ENCODE measurements at places on chromosomes 7 and 10.

DNA sequence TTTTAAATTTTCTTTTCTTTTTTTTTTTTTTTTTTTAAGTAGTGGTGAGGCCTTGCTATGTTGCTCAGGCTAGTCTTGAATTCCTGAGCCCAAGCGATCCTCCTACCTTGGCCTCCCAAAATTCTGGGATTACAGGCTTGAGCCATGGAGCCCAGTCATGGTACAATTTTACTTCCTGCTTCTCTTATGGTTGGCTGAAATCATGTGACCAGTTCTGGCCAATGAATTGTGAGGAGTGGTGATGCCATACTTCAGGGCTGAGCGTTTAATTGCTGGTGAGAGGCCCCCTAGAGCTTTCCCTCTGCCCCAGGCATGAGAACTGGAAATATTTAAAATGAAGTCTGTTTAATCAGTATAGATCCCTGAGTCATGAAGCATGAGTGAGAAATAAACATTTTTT lies 22.2 kb upstream of the BAIAP2L1 start:
- DNase-seq: peak; percentile 56

DNA sequence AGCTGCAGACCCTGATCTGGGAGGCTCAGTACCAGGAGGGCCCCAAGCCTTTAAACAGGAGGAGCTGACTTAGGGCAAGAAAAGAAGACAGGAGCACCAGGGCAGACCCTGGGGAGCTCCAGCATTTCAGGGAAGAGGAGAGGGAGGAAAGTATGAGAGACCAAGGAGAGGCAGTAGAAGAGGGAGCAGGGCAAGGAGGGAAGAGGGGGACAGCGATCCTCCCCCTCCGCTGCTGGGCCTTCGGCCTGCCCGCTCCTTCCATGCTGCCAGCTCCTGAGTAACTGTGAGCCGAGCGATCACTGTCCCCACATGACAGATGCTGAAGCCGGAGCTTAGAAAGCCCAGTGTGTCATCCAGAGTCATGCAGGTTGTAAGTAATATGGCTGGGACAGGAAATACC lies 65.9 kb downstream of the ALOX5 start:
- no peak for DNase-seq

- no peak for DNase-seq
Observed at GRCh38 chr7:73648593-73649332, 18.9 kb upstream of the VPS37D start.

- DNase-seq: peak; percentile 24
Observed at GRCh38 chr7:138876326-138876725, 78.3 kb upstream of the ATP6V0A4 start.

GRCh38 chr7:132214452-132214851 lies 361.8 kb downstream of the PLXNA4 start:
- DNase-seq: no peak

- peak; percentile 73 for DNase-seq
Observed at GRCh38 chr7:157347217-157347904, 10.6 kb downstream of the DNAJB6 start.

DNA sequence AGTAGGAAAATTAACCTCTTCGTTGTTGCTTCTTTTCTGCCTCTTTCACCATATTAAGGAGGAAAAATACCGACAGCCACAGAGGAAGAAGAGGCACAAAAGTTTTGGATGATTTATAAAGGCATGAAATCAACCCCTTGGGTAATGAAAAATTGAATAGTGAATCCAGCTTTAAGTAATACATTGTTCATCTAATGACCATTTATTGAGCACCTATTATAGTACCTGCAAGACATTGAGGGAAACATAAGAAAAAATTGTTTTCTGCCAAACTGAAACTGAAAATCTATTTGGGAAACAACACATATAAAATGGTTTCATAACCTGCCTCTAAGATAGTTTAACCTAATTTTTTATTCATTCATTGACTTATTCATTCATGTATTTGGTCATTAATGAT lies 8.2 kb downstream of the ECHDC3 start:
- no peak for DNase-seq

DNA sequence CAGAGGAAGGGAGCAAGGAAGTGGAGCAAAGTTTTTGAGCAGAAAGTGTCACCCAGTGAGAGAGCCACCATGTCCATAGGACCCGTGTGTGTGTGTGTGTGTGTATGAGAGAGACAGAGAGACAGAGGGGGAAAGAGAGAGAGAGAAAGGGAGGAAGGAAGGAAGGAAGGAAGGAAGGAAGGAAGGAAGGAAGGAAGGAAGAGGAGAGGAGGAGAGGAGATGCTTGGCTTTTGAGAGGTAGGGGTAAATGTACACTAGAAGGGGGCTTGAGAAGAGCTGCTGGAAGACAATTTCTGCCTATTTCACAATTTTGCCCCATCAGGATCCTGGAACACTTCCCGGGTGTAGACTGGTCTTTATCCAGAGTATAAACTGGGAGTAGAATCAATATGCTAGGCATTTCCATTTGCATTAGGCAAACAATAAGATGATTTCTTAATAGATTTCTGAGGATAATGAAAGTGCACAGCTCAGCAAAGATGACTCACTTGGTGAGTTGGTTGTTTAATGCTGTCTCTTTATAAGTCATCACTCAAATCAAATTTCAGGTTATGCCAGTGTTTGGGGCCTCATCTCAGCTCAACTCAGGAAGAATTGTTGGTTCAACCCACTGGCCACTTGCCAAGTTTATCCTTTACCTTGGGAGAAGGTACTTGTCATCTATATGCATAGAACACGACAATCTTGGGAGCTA lies 70.0 kb upstream of the FAM13C start:
- DNase-seq: peak; percentile 57

- DNase-seq: peak; percentile 46
Observed at GRCh38 chr7:37901236-37901827, 15.3 kb downstream of the SFRP4 start.

- DNase-seq: no peak
Observed at GRCh38 chr10:63582690-63583089, 61.5 kb downstream of the REEP3 start.

DNA sequence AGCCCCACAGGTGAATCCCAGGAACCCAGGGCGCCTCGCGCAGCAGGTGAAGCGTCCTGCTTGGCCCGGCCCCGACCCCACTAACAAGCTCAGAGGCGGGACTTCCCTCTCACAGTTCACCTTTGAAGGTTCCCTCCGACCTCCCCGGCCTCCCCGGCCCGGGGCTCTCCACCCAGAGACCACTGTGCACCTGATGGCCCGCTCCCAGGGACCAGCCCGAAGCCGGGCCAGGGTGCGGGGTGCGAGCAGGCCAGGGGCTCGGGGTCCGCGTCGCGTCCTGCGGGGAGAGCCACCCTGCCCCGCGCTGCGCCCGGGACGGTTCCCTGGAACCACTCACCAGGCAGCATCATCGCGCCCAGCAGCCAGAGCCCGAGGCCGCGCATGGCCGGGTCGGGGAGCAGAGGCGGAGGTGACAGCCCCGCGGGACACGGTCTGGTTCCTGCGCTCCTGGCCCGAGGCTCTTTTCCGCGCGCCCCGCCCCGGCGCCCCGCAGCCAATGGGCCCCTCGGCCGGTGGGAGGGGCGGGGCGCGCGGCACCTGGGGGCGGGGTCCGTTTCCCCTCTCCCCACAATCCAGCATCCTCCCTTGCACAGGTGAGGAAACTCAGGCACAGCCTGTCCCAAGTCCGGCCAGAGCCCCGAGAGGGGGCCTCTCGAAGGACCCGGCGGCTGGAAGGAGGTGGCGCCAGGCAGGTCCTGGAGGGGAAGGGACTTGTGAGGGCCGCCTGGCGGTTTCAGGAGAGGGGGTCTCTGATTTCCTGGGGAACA lies at the start of gene ADAM8:
Gene ADAM8 (minus strand): TSS at position 434 of the 767 bp plus-strand sequence. CDS start 51 bp downstream, at position 383.
- DNase-seq: no peak

DNA sequence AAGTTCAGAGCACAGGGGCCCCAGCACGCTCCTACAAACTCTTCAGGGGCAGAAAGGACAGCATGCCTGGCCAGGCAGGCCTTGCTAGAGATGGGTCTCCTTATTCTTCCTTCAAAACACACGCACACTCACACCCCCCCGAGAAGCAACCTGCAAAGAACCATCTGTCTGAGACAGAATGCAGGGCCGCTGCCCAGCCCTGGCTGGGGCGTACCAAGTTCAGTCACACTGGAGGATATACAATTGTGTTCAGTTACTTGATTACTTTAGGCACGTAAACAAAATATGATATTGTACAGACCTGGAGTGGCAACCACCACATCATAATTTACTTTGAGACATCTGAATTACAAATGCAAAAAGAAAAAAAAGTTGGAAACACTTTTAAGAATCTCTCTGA lies 5.7 kb downstream of the FAM53B start:
- no peak for DNase-seq

DNA sequence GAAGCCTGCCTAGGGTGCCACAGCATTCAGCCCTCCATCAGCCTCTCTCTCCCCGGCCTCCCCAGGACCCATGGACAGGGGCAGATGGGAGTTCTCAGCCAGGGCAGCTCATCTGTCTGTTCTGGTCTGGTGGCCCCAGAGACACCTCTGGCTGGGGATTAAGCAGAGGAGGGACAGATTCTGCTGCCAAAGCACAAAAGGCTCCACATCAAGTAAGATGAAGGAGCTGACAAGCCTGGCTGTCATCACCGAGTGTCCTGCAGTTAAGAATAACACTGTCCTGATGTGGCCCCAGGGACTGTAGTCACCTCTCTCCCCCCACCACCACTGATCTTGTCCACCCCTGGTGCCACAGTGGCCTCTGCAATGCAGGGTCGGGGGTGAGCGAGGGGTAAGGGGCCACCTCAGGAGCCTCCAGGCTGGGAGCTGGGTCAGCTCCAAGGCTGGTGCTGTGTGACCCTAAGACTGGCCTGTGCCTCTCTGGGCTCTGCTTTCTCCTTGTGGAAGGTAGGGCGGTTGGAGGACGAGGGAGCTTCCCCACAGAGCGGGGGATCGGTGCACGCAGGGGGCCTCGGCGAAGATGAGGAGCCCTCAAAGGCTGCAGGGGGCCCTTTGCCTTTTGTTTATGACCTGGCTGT lies 18.7 kb downstream of the C10orf105 start:
- DNase-seq: no peak

- no peak for DNase-seq
Observed at GRCh38 chr10:86402283-86402941, 35.8 kb upstream of the GRID1 start.

DNA sequence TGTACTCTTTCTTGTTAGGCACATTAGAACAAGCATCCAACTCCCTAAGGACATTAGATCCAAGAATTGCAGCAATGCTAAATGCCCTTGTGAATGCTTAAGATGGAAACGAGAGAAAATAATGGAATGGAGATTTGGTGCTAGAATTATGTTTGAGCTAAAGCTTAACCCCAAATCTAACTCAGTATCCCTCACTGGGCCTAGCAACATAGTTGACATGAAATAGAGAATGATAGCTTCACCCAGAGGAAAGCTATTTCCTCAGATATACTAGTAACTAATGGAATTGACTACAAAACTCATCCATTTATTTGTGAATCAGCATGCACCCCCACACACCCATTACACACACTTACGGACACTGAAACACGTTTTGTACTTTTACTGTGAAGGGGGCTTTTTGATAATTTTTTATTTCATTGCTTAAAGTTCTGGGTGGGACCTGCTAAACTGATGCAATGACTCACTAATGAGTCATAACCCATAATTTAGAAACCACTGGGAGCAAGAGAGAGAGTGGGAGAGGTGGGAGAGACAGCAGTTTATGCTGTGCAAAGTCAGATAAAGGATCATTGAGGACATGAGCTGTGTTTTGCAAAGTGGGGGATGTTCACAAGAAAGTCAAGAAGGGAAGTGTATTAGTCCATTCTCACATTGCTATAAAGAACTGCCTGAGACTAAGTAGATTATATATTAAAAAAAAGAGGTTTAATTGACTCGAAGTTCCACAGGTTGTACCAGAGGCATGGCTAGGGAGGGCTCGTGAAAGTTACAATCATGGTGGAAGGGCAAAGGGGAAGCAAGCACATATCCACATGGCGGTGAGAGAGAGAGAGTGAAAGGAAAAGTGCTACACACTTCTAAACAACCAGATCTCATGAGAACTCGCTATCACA lies 382.7 kb downstream of the SFMBT2 start:
- peak; percentile 73 for DNase-seq

- peak; percentile 57 for DNase-seq
Observed at GRCh38 chr10:3330663-3331062, 158.1 kb upstream of the PITRM1 start.

DNA sequence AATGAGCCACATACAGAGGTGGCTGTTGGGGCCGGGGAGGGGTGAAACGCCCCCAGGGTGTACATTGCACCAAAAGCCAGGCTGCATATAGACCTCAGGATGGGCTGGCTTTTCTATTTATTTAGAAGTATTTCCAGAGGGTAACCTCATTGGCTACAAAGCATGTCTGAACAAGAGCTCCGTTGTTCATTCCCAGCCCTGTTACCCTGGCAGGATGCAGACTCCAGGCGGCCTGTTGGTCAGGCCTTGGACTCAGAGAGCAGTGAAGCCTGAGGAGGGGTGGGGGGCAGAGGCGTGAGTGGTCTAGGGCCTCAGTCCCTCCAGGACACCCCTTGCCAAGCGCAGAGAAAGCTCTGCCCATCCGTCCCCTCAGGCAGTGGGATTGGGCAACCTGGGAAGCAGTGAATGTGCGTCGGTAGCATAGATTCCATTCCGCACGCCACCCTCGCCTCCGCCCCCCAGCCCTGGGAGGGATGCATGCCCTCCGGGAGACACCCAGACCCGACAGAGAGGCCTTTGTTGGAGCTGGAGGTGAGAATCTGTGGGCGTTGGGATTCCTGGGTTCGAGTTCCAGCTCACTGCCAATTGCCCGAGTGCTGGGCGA lies 41.9 kb downstream of the TCF7L2 start:
- DNase-seq: no peak
